ENCODE measurements at places on chromosomes 13 and 19.
A peak's percentile ranks its signal among the peaks of the same experiment; 100 is the strongest.

- no peaks in the 10 kb centered on the region for H3K4me1 ChIP-seq
- no peak overlapping the region for H3K27ac ChIP-seq
- no peak for DNase-seq
- H3K27me3 ChIP-seq = no peaks in the 10 kb centered on the region
These were observed 8.3 kb upstream of the TLE6 start for GRCh38 chr19:2969104-2969504.

DNA sequence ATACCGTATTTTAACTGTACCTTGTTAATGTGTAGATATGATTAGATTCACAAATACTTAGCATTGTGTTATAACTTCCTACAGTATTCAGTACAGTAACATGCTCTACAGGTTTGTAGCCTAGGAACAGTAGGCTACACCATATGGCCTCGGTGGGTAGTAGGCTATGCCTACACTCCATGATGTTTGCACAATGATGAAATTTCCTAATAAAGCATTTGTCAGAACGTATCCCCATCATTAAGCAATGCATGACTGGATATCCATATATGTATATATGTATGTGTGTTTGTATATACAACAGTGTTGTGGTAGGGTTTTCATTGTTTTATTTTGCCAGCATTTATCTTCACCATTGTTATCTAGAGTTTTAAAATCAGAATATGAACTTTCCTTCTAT is 119.4 kb downstream of the SLC7A1 start:
- no peak for DNase-seq
- H3K27me3 ChIP-seq = peaks cover 2% of the 10 kb centered on the region
- H3K4me3 ChIP-seq = no peak overlapping the region
- no peak overlapping the region for H3K27ac ChIP-seq
- no peaks in the 10 kb centered on the region for H3K36me3 ChIP-seq

DNA sequence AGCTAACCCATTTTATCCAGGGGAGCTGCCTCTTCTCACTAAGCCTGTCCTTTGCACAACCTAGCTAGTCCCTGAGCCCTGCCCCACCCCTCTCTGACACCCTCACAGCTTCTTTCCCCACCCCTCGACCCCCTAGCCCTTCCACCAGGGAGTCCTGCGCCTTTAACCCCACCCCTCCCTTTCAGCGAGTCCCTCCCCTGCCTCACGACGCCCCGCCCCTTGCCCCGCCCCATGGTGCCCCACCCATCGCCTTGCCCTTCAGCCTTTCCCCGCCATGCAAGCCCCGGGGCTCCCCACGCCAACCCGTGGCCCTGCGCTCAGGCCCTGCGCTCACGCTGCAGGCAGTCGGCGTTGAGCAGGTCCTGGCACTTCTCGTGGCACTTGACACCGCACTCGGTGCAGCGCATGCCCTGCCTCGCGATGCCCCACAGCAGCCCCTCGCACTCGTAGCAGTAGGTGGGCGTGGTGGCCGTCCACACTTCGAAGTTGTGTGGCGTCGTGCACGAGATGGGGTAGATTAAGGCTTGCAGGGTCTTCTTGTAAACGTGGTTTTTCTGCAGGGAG is 40.0 kb downstream of the UNC13A start:
- H3K4me1 ChIP-seq = no peaks in the 10 kb centered on the region
- H3K27me3 ChIP-seq = peaks cover 8% of the 10 kb centered on the region
- H3K36me3 ChIP-seq = no peaks in the 10 kb centered on the region
- no peak overlapping the region for H3K4me3 ChIP-seq
- no peak overlapping the region for H3K27ac ChIP-seq

DNA sequence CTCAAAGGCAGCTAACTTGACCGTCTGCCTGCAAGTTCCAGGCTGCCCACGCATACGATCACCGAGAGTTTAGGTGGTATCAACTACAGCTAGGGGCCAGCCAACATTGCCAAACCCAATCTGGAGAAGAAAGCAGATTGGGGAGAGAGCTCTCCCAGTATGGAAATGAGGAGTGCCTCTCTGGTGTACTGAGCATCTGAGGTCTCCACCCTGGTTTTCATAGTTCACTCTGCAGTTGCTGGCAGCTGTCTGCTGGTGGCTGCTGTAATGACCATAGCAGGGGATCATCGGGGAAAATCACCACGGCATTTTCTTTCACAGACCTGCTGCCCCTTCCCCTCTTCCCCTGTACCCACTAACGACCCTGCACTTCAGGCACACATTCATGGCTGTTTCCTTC is 201.7 kb downstream of the NUFIP1 start:
- H3K4me3 ChIP-seq = no peak overlapping the region
- H3K27me3 ChIP-seq = no peaks in the 10 kb centered on the region
- no peak for DNase-seq

- H3K27ac ChIP-seq = no peak overlapping the region
- H3K36me3 ChIP-seq = peaks cover 35% of the 10 kb centered on the region
- no peak for DNase-seq
- no peaks in the 10 kb centered on the region for H3K4me1 ChIP-seq
- H3K4me3 ChIP-seq = no peak overlapping the region
These were observed 20.7 kb downstream of the PARP4 start for GRCh38 chr13:24491845-24492244.

DNA sequence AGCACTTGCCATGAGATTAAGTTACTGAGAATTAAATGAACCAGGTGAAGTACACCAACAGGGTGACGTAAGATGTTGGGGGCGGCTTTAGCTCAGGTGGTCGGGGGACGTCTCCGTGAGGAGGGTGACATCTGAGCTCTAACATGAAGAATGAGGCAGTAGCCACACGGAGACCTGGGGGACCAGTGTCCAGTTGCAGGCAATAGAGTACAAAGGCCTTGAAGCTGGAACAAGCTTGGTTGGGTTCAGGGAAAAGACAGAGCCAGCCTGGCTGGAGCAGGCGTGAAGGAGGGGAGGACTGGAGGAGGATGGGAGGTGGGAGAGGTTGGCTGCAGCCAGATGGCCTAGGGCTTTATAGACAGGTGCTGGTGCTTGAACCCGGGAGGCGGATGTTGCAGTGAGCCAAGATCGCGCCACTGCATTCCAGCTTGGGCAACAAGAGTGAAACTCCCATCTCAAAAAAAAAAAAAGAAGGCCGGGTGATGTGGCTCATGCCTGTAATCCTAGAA is 1.6 kb downstream of the SPINT2 start:
- H3K27me3 ChIP-seq = no peaks in the 10 kb centered on the region
- H3K27ac ChIP-seq = no peak overlapping the region
- no peak for DNase-seq
- peak overlapping the region; percentile 82 for H3K4me3 ChIP-seq

DNA sequence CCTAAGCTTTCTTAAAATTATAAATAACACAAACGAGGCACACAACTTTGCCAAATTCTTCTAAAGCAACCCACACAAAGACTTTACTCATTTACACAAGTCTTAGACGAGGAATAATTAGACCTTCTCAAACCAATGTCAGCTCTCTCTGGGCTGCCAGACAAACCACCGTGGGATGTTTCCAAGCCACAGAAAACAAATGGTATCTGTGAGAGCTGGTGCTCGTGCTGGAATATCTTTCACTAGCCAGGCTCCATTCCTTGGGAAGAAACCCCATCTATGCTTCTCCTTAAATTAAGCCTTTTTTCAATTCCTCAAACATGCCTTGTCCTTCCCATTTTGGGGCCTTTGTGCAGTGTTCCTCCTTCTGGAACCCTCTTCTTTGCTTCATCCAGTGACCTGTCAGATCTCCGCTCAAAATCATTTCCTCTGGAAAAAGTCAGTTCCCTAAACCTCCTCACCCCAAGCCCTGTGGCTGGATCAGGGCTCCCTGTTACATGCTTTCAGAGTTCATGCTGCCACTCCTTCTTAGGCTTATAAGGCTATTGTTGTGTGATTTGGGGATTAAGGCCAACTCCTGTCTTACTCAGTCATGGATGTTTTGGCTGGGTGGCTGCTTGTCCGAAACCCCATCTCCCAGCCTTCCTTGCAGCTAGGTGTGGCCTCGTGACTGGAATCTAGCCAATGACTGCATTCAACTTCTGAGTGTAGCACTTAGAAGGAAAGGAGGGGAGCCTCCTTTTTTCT is 64.2 kb upstream of the GTF2F2 start:
- H3K36me3 ChIP-seq = no peaks in the 10 kb centered on the region
- H3K27me3 ChIP-seq = peaks cover 25% of the 10 kb centered on the region
- peaks cover 30% of the 10 kb centered on the region for H3K4me1 ChIP-seq
- no peak overlapping the region for H3K4me3 ChIP-seq
- no peak overlapping the region for H3K27ac ChIP-seq
- DNase-seq = peak; percentile 34

GRCh38 chr19:35714601-35715354 is 3.0 kb upstream of the KMT2B start:
- DNase-seq = peak; percentile 72
- H3K27ac ChIP-seq = peak overlapping the region; percentile 100
- peak overlapping the region; percentile 92 for H3K4me3 ChIP-seq

- H3K27me3 ChIP-seq = peaks cover 45% of the 10 kb centered on the region
- DNase-seq = peak; percentile 14
- H3K4me3 ChIP-seq = peak overlapping the region; percentile 64
- H3K4me1 ChIP-seq = peaks cover 24% of the 10 kb centered on the region
- H3K36me3 ChIP-seq = peaks cover 1% of the 10 kb centered on the region
These were observed 1.8 kb downstream of the FGF14 start for GRCh38 chr13:102399791-102400674.

DNA sequence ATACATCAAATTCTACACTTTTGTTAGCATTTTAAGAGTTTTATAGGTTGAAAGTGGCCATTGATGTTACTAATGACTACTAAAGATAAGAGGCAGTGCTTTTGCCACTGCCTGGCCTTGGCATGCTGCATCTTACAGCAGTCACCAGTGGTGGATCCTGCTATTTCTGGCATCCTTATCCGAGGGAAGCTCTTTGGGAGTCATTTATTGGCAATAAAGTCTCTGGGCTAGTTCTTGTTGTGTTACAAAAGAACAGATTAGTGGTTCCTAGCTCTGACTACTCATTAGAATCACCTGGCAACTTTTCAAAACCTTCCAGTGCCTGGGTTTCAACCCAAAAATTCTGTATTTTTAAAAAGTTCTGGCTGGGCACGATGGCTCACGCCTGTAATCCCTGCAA is 94.5 kb downstream of the ZMYM2 start:
- no peak overlapping the region for H3K27ac ChIP-seq
- no peak for DNase-seq
- no peak overlapping the region for H3K4me3 ChIP-seq
- peaks cover 20% of the 10 kb centered on the region for H3K4me1 ChIP-seq

GRCh38 chr13:36428086-36428485 is 4.2 kb upstream of the CCNA1 start:
- no peak for DNase-seq
- peaks cover 67% of the 10 kb centered on the region for H3K27me3 ChIP-seq
- H3K27ac ChIP-seq = no peak overlapping the region
- no peaks in the 10 kb centered on the region for H3K36me3 ChIP-seq
- H3K4me1 ChIP-seq = peaks cover 15% of the 10 kb centered on the region

DNA sequence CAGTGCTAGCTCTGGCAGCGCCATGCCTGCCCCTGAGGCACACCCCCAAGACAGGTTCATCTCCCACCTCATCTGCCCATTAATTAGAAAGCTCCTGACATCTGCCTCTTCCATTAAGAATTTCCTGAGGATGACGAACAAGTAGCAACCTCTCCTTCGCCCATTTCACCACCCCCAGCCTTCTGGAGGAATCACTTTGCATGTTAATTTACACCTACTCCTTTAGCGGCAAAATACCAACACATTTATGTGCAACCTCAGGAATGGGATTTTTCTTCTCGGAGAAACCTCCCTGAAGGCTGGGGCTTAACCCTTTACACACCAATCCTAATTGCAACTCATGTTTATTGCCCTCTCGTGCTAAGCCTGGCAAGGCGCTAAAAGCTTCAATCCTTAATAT is 13.8 kb downstream of the SLC7A1 start:
- H3K4me1 ChIP-seq = peaks cover 62% of the 10 kb centered on the region
- H3K27ac ChIP-seq = no peak overlapping the region
- no peaks in the 10 kb centered on the region for H3K27me3 ChIP-seq
- DNase-seq = no peak
- H3K36me3 ChIP-seq = peaks cover 36% of the 10 kb centered on the region

GRCh38 chr13:114057166-114058050 is 75.0 kb downstream of the RASA3 start:
- H3K27ac ChIP-seq = peak overlapping the region; percentile 46
- H3K27me3 ChIP-seq = no peaks in the 10 kb centered on the region
- H3K36me3 ChIP-seq = peaks cover 17% of the 10 kb centered on the region
- peaks cover 52% of the 10 kb centered on the region for H3K4me1 ChIP-seq
- no peak for DNase-seq

DNA sequence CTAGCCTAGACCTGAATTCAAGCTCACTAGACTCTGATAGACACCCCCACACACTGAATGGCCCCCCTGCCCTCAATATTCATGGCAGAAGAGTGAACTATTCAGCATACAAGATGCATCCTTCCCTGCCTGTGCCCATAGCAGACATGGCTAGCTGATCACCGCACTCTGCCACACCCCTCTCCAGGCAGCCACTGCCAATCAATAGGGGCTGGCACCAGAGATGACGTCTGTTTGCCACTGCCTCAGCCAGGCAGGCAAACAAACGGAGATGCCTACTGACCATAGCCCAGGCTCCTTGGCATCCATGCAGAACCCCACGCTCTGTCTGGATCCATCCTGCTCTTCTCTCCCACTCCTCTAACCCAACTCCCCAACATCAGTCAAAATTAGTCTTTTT is 13.8 kb upstream of the NPAS1 start:
- H3K4me3 ChIP-seq = no peak overlapping the region
- no peak for DNase-seq
- H3K27me3 ChIP-seq = peaks cover 6% of the 10 kb centered on the region
- no peaks in the 10 kb centered on the region for H3K36me3 ChIP-seq
- no peaks in the 10 kb centered on the region for H3K4me1 ChIP-seq

DNA sequence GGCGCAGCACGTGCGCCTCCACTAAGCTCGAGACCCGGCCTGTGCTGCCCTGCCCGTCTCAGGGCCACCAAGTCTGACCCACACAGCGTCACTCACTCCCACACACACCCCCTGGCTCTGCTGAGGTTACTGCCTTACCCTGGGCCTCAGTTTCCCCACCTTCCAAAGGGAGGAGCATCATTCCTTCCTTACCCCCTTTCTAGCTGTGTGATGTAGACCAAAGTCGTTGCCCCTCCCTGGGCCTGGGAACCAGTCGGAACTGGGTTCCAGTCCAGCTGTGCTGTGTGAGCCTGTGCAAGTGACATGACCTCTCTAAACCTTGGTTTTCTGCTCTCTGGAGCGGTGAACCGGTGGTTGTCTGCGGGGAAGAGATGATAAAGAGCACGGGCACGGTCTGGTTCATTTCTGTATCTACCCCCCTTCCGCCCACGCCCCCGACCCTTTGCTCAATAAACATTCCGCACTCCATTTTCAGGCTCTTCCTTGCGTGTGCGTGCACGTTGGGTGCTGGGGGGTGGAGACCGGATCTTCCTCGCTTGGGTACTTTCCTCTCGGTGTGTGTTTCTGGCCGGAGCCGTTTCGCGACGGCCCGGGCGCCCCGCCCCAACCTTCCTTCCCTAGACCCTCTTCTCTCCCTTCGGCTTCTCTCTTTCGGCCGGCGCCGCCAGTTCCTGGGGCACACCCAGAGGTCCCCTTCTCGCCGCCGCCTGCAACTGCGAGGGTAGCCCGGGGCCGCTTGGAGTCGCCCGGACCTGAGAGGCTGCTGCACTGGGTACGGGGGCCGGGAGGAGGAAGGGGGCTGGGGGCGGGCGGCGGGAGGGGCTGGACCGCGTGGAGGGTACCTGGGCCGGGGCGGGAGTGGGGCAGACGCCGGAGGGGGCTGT is at the start of gene ZNF581:
Gene ZNF581, plus strand, starts transcription at position 647 of the 884 bp plus-strand sequence. CDS start 923 bp downstream, outside the sequence.
- peaks cover 45% of the 10 kb centered on the region for H3K4me1 ChIP-seq
- H3K36me3 ChIP-seq = peaks cover 21% of the 10 kb centered on the region
- peak; percentile 82 for DNase-seq

Measured in activated naive CD4-positive, alpha-beta T cell treated with anti-CD3 and anti-CD28 coated beads for 36 hours (primary cell).